ENCODE measurements at places on chromosomes 12 and 14.

DNA sequence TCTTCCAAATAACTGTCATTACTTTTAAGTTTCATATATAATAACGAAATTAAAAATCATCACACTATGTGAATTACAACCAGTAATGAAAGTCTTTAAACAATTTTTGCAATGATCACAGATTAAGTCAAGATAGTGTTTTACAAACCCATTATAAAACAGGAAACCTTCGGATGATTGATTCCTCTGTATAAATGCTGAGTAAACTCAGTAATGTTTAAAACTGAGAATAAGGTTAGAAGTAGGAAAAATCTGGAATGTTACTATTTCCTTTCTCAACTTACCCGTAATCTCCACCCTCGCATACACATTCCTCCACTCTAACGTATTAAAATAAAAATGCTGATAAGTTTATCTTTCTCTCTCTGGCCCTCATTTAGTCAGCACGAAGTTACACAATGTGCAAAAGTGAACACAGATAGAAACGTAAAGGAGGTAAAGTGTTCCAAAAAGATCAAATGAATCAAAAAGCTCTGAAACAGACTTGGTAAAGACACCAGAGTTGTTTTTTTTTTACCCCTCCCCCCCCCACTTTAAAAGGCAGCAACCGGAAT lies 1.6 kb downstream of the ZFC3H1 start:
- no peak for DNase-seq

DNA sequence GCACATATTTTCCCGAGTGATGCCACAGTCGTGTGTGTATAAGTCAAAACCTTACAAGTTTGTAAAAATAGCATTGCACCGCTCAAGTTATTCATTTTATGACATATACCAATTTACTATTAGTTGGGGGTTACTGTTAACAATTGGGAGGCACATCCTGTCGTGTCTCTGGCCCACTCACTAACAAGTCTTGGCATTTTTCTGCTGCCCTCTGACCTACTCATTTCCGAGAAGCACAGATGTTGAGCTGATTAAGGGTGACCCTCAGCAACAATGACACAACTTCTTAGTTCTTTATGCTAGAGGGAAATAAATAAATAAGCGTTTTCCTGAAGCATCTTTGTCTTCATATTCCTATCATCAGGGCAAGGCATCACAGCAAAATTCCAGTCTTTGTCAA lies 6.8 kb upstream of the ATG14 start:
- DNase-seq: no peak

- no peak for DNase-seq
Observed at GRCh38 chr14:103099081-103099732, 4.7 kb downstream of the EXOC3L4 start.

GRCh38 chr14:65926504-65926903 lies 514.0 kb downstream of the FUT8 start:
- DNase-seq: no peak

- no peak for DNase-seq
Observed at GRCh38 chr14:20719777-20720176, 25.9 kb upstream of the EDDM3A start.

DNA sequence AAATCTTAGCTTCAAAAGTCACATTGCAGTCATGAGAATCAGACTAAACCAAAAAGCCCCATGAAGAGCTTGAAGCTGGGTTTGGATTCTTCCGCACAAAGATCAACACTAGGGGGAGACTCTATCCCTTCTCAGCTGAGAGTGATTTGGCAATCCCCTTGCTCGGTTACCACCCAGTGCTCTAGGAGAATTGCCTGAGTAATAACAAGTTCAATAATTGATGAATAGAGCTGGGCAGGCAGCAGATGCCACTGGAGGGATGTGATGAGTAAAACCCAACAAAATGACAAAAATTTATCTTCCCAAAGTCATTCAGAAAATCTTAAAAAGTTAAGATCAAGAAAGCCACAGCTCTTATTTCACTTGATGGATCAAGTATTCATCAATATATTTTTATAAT lies 185.6 kb upstream of the ARID2 start:
- peak; percentile 27 for DNase-seq

DNA sequence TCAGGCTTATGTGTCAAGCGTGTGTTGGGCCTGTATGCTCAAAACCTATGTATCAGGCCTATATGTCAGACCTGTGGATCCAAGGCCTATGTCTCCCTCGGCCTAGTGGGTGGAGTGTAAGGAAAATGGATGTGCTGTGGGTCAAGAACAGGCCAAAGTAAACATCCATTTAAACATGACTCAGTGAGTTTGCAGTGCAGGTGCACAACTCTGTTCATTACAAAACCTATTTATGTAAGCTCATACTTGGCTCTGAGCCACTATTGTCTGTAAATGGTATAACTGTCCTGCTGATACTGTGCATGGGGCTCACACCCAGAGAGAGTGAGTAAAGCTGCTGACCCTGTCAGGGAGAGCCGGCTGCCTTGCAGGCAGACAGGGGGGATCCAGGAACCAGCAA lies 249.7 kb upstream of the AVPR1A start:
- DNase-seq: no peak

DNA sequence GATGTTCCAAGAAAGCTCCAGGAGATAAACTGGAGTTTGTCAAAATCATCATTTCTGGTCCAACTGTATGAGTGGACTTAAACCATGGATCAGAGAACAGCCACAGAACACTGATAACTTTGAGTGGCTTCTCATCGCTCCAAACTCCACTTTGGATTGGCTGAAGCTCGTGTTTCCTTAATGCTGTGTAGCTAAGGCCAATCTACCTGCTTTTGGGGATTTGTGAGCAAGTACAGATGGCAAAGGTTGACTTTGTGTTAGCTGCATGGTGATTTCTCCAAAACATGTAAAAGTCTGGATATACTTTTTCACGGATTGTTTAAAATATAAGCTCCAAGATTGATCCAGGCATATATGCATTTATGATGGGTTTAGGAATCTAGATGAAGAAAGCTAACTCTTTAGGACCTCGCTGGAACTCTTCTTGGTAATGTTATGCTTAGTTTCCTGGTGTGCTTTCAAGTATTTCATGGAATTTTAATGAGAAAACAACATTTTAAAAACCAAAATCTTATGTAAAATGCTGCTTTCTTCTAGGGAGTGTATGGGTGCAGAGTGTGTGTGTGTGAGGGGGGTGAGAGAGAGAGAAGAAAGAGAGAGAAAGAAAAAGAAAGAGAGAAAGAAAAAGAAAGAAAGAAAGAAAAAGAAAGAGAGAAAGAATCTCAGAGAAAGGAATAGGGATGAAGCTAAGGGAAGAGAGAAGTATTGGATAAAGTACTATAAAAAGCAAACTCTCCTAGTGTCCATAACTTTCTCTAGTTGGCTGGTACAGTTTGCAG lies 11.6 kb upstream of the PAX9 start:
- DNase-seq: no peak

GRCh38 chr14:30874999-30875787 lies 834 bp downstream of the COCH start:
- DNase-seq: no peak
